NCI-H1092 treated with DMSO at 0.1 percent for 48 hours (cell line): ENCODE measurements at places on chromosomes 16 and 17.

DNA sequence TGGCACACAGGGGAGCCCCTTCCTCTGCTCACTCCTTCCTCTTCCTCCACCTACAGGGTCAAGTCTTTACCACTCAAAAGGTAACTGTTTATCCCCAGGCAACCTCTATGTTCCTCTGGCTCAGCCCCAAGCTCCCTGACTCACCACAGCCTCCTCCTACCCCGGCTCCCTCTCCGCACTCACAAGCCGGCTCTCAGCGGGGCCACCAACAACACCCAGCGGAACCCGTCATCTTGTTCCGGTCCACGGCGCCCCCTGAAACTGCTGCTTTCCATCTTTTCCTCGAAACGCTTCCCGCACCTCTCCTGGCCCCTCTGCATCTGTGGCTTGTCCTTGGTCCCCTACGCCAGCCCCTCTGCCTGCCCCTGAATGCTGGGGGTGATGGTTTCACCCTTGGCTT is 58.4 kb downstream of the NXN start:
- DNase-seq = no peak

- no peak for DNase-seq
Observed at GRCh38 chr16:70652322-70652721, 6.0 kb downstream of the IL34 start.

GRCh38 chr17:6276711-6277110 is 158.2 kb downstream of the AIPL1 start:
- no peak for DNase-seq

DNA sequence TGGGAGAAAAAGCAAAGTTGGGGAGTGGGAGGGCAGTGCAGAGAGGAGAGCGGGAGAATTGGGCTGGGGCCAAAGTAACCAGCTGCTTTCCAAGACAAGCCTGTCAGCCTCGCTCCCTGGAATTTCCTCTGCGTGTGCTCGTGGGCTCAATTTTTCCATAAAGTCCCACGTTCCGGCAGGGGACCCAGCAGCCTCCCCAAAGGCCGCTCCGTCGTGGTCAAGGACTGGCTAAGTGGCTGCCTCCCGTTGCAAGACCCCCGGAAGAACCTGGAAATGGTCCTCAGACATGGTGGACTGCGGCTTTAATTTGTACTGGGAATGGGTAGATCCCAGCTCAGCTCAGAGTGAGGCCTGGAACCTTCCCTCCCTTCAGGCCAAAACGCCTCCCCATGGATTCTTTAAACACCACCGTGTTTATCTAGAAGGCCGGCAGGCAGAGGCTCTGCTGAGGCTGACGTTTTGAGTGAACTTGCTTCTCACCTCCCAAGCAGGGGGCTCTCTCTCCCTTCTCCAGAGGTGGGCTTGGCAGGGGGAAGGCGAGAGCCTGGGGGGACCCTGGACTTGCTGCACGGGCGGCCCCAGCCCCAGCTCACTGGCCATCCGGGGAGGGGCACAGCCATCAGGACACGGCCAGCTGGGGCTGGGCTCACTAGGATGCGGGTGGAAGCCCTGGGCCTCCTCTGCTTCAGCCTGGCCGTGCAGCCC is 190.0 kb downstream of the C16orf95 start:
- no peak for DNase-seq

DNA sequence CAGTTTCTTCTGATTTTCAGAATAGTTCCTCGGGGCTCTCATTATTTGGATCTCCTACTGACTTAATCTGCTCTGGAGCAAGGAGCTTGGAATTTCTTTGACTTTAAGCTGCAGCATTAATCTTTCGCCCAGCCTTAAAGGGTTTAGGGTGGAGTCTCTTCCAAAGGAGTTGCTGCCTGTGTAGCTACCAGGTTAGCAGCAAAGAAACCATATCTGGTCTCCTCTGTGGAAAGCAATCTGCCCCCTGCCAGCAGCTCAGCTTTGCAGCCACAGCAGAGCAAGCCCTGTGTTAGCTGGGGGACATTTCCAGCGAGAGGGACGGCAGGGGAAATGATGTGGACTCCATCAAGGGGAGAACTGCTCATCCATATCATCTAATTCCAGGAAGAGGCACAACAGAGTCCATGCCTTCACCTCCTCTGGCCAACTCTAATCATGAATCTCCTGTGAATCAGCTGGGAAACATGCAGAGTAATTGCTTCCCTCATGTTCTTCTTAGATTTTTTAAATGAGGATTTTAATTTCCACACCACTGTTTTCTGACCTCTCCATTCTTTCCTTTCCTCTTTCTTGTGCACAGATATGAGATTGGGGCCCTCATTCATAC is 827.6 kb upstream of the CA10 start:
- no peak for DNase-seq

GRCh38 chr17:39229274-39229913 is 3.6 kb upstream of the STAC2 start:
- no peak for DNase-seq

DNA sequence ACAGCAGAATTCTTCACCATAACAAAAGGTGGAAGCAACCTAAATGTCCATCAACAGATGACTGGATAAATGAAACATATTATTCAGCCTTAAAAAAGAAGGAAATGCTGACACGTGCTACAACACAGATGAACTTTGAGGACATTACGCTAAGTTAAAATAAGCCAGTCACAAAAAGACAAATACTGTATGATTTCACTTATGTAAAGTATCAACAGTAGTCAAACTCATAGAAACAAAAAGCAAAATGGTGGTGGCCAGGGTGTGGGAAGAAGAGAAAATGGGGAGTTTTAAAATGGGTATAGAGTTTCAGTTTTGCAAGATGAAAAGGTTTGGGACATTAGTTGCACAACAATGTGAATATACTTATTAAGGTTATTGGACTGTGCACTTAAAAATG is 49.8 kb upstream of the MTMR4 start:
- DNase-seq = no peak

DNA sequence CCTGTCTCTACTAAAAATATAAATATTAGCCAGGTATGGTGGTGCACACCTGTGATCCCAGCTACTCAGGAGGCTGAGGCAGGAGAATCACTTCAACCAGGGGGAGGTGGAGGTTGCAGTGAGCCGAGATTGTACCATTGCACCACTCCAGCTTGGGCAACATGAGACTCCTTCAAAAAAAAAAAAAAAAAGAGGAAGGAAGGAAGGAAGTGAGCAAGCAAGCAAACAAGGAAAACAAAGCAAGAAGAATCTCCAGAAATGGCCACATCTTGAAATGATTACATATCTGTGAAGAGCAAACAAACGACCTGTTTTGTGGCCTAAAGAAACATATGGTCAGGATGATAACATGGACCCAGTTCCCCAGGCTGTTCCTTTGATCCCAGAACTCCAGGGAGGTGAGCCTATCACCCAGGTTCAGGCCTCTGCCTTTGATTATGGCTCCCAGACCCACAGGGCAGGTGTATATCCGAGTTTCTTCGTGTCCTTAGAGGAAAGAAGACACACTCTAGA is 8.9 kb downstream of the ACOX1 start:
- no peak for DNase-seq

DNA sequence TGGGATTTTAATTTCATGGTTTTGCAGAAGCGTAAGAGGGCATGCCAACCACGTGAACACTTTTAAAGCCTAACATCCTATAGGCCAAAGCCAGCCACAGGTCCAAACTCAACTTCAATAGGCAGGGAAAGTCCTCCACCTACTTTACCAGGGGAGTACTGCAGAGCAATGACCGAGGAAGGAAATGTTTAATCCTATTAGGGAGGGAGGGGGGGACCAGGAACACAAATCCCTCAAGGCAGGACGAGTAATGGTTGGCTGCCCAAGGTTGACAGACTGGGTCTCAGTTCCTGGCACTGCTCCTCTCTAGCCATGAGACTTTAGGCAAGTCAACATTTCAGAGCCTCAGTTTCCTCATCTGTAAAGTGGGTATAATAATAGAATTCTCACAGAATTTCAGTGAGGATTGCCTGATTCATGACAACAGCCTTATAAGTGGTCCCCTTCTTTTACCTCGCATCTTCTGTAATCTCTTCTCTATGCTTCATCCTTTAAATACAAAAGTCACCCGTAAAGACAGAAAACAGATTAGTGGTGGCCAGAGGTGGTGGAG is 315.8 kb downstream of the HAPSTR1 start:
- no peak for DNase-seq

DNA sequence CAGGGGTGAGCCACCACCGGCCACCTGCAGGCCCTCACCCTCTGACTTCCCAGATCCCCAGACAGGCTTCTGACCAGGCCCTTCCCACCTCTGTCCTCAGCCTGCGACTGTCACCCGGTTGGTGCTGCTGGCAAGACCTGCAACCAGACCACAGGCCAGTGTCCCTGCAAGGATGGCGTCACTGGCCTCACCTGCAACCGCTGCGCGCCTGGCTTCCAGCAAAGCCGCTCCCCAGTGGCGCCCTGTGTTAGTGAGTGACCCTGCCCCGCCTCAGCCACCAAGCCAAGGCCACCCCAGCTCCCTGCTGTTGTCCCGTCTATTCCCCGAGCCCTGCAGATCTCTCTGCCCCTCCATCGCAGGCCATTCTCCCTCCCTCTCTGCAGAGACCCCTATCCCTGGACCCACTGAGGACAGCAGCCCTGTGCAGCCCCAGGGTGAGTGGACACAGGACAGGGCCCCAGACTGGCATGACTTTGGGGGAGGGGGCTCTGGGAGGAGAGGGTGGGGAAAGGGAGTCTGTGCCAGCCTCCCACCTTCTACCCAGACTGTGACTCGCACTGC is 1.9 kb downstream of the NTN3 start:
- DNase-seq = no peak

GRCh38 chr17:55536205-55536604 is 25.0 kb upstream of the SMIM36 start:
- no peak for DNase-seq

GRCh38 chr16:66159987-66160386 is 206.5 kb upstream of the CDH5 start:
- DNase-seq = no peak

GRCh38 chr16:17470908-17471718 is at the start of gene XYLT1:
Gene XYLT1, minus strand, starts transcription at chr16:17470960. Its CDS starts 164 bp downstream, at chr16:17470796.
- DNase-seq = peak; percentile 31

DNA sequence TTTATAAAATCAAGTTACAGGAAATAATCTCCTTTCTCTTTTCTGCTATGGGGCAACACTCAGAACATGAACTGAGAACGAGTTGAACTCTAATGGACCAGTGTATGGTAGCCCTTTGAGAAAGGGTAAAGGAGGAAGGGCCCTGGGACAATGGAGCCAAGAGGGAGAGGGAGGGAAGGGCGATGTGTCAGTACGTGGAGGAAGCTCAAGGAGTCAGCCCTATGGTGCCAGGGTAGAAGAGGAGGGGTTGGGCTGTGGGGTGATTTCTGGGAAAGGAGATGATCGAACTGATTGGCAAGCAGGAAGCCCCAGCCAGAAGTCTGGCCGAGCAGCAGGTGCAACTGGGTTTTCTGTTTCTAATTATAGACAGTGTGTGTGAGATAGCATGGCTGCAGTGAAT is 4.3 kb upstream of the WIPI1 start:
- DNase-seq = peak; percentile 13

DNA sequence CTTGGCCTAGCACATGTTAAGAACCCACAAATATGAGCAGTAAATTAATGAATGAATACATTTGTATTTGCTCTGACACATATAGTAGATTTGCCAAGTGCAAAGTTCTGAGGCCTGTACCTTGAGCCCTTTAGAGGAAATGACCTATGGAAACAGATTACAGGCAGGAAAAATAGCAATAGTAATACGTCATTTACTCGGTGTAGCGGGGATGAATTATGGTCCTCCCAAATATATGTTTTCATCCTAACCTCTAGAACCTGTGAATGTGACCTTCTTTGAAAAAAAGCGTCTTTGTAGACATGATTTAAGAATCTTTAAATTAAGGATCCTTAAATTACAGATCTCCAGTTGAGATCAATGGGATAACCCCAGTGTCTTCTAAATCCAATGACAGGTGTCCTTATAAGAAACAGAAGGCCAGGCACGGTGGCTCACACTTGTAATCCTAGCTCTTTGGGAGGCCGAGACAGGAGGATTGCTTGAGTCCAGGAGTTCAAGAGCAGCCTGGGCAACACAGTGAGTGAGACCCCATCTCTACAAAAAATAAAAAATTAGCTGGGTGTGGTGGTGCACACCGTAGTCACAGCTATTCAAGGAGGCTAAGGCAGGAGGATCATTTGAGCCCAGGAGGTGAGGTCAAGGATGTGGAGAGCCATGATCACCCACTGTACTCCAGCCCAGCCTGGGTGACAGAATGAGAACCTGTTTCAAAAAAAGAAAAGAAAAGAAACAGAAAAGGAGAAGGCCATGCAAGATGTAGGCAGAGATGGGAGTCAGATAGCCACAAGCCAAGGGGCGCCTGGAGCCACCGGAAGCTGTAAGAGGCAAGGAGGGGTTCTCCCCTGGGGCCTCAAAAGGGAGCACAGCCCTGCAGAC is 5.1 kb upstream of the ITPRIPL2 start:
- no peak for DNase-seq

DNA sequence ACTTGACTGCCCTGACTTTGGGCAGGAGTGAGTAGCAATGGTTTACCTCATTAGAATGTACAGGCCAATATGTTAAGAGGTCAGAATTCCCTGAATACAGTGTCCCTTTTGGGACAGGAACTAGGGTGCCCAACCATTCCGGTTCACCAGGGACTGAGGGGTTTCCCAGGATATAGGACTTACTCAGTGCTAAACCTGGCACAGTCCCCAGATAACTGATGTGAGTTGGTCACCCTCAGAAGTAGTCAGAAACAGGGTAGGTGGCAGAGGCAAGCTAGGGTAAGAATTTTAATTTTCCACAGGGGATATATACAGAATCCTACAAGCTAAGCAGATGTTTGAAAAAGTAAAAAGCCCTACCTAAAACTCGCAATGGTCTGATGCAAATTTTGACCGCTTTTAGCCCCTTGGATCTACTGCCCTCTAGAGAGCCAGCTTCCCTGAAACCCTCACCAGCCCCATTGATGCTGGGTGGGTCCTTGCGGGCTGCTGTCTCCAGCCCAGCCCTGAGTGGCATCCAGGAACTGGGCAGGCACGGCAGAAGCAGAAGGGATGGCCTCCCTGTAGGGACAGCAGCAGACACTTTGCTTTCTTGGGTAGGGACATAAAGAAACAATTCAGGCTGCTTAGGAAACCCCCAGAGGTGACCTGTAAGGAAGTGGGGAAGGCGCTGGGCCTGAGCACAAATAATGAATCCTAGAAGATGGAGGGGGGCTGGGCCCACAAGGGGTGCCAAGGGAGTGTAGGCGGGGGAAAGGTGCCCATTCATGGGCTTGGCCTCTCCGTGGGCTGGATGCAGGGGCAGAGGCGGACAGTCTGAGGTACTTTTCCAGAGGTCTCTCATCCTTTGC is 434.8 kb downstream of the SLC39A11 start:
- DNase-seq = no peak
